ENCODE measurements at places on chromosomes 2 and 18. TPM values are rescaled to one million over a fixed set of nuclear protein-coding genes. Genes with fewer than 3 reads are reported as not detected.

Gene BMP10
- 0.27 TPM for total RNA-seq

Gene MERTK
- total RNA-seq: 27.0 TPM

Gene DSC2
- 59.6 TPM for total RNA-seq

Gene SCN7A
- 5.0 TPM for total RNA-seq

Gene C2orf72
- 112 TPM for total RNA-seq

Gene SLC4A5
- 1.5 TPM for total RNA-seq

Gene ZNF385B
- 2.4 TPM for total RNA-seq

Gene FAP
- total RNA-seq: 44.5 TPM

Gene FAM237A
- not detected for total RNA-seq

Gene IER3IP1
- total RNA-seq: 32.6 TPM
